GM20000 (cell line): ENCODE measurements at places on chromosomes 13 and 19.

DNA sequence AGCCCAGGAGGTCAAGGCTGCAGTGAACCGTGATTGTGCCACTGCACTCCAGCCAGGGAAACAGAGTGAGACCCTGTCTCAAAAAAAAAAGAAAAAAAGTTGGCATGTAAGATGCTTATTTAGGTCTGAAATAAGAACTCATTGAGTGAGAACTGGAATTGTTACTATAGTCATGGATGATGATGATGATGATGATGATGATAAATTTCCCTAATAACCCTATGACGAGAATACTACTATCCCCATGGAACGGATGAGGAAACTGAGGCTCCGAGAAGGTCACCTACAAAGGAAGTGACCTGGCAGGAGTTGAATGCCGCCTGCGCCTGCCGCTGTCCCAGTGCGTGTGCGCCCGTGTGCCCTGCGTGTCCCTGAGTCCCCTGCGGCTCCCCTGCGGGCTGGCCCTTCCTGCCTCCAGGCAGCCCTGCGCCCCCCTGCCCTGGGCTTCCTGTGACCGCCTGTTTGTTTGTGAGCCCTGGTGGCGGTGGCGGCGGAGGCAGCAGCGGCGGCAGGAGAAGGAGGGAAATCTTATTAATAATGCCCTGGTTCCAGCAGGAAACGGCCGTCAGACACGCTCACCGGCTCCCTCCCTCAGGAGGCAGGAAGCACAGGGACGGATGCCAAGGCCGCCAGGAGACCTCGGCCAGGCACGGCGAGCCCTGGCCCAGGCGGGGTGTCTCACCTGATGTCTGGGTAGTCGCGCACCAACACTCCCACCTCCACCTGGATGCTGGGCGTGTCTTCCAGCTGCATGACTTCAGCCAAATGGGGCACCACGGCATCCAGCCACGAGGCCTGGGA is 29.6 kb downstream of the EXOC3L2 start:
- no peak for DNase-seq

DNA sequence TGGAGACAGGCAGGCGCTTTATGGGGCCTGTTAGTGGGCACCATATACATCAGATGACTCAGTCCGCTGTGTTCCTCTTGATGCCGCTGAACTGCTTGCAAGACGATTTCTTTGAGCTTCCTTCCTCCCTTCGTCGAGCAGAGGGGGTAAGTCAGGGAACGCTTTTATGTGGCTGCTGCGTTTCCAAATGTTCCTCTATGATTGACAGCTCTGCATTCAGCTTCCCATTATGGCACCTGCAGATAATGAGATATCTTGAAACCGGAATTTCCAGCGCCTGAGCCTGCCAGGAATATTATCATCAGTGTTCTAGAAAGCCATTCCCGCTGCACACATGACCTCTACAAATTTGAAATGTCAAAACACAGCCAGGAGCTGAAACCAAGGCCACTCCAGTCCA is 257.0 kb downstream of the TSHZ3 start:
- DNase-seq: no peak

- DNase-seq: no peak
Observed at GRCh38 chr13:50589651-50590054, 253.8 kb downstream of the DLEU7 start.

- DNase-seq: peak; percentile 82
Observed at GRCh38 chr19:29837448-29837981, 25.7 kb downstream of the CCNE1 start.
